ENCODE measurements at places on chromosomes 6 and 20. TPM values are rescaled to one million over a fixed set of nuclear protein-coding genes. Genes with fewer than 3 reads are reported as not detected.

DNA sequence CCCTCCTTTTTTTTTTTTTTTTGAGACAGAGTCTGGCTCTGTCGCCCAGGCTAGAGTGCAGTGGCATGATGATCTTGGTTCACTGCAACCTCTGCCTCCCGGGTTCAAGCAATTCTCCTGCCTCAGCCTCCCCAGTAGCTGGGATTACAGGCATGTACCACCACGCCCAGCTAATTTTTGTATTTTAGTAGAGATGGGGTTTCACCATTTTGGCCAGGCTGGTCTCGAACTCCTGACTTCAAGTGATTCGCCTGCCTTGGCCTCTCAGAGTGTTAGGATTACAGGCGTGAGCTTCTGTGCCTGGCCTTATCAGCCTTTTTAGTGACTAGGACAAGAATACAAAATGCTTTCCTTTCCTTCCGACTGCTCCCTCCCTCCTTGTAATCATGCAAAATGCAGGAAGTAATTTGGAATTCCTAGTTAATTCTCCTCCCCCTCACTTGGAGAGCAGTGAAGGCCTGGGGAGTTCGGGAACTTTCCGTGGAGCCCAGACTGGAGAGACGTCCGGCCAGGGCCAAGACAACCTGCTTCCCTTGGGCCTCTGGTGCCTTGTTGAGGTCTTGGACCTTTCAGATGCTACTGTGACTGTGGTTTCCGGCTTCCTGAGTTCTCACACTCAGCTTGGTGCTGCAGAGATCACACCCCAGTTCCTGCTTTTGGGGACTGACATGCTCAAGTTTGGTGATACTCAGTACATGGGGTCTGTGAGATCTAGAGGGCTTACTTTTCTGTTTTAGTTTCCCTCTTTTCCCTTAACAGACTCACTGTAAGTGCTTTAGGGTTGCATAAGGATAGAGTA lies 3.9 kb upstream of the PHF20 start:
- peak; percentile 66 for DNase-seq

- DNase-seq: no peak
These were observed 214.2 kb downstream of the COL19A1 start for GRCh38 chr6:70080443-70081070.

GRCh38 chr6:32375739-32376529 lies 4.2 kb upstream of the TSBP1 start:
- no peak for DNase-seq

GRCh38 chr6:3596766-3597165 lies 139.9 kb upstream of the SLC22A23 start:
- DNase-seq: no peak

GRCh38 chr6:80789912-80790570 lies 683.6 kb downstream of the BCKDHB start:
- no peak for DNase-seq

- no peak for DNase-seq
These were observed 262.2 kb upstream of the TAB2 start for GRCh38 chr6:149055195-149055899.

- DNase-seq: no peak
These were observed 87.3 kb downstream of the PPP1R14C start for GRCh38 chr6:150230164-150230561.

GRCh38 chr20:10568032-10568431 lies 105.8 kb downstream of the JAG1 start:
- DNase-seq: no peak

DNA sequence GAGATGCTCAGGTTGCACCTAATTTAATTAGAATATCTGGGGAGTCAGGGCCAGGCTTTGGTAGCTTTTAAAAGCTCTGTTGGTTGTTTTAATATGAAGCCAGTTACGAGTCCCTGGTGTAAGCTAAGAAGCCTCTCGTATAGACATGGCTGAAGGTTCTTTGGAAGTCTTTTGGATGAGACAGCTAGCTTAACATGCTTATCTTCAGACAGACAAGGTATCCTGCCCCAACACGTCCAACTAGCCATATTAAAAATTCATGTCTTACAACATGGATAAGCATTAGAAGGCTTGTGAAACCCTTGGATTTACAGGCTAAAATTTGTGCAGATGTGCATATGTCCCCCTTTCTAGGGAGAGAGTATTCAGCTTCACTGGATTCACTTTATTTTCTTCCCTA lies 105.7 kb upstream of the KCNK16 start:
- DNase-seq: no peak

DNA sequence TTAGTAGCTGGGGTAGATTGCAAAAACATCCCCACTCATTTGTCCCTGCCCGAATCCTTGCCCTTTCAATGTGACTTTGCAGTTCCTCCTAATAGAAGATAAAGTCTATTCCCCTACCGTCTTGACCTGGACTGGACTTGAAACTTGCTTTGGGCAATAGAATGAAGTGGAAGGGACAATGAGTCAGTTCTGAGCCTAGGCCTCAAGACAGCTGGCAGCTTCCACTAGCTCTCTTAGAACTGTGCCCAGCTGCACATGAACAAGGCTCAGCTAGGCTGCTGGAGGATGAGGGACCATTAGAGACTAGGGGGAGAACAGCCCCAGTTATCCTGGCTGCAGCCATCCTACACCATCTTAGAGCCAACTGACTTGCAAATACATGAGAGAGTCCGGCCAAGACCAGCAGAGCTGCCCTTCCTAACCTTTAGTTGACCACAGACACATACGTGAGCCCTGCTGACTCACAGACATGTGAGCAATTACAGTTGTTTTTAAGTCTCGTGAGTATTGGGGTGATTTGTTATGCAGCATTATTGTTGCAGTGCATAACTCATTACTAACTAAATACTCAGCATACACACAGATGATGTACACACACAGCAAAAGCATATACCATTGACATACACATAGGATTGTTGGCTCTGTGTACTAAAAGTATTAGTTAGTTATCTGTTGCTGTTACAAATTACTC lies 105.5 kb downstream of the DHX35 start:
- DNase-seq: no peak

- DNase-seq: no peak
These were observed 742 bp downstream of the TBCC start for GRCh38 chr6:42745083-42745639.

DNA sequence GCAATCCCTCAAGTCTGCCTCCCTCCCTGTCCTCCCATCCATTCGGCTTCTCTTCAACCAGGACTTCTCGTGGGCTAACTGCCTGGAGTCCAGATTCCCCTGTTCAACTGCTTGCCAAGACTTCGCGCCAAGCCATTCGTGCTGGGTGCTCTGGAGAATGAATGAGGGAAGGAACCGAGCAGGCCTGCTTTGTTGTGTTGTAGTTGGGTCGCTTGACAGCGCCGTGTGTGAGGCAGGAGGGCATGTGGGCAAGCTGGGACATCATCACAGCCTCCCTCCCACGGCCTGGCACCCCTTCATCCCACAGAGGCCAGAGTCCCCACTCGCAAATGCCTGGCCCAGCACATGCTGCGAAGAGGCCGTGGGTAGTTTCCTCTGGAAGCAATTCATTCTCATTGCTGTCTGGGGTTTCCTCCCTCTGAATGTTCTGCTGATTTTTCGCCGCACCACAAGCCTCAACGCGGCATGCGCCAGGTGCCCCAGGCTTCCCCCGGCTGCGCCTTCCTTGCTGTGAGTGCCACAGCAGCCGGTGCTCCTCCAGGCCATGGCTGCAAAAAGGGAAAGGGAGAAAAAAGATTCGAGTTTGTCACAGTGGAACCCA lies 336.0 kb downstream of the QKI start:
- DNase-seq: no peak

GRCh38 chr6:7171119-7171518 lies 63.4 kb downstream of the RREB1 start:
- DNase-seq: no peak

GRCh38 chr6:121285041-121285440 lies 49.2 kb downstream of the TBC1D32 start:
- DNase-seq: no peak

GRCh38 chr6:128208851-128209580 lies 308.2 kb upstream of the THEMIS start:
- no peak for DNase-seq

DNA sequence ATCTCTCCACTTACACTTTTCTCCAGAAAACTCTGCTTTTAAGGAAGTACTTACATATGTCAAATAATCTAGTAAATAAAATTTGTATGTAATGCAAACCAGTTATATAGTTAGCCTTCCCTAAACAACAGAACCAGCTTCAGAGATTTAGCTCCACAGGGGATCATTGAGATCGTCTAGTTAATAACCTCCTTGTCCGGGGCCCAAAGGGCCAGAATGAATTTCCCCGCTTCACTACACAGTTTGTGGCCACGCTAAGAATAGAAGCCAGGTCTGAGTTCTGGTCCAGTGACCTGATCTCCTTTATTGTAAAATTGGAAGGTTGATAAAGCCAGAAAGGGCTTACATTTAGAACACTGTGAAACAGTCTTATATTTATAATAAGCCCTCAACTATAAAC lies 245.2 kb downstream of the TPBG start:
- DNase-seq: no peak

DNA sequence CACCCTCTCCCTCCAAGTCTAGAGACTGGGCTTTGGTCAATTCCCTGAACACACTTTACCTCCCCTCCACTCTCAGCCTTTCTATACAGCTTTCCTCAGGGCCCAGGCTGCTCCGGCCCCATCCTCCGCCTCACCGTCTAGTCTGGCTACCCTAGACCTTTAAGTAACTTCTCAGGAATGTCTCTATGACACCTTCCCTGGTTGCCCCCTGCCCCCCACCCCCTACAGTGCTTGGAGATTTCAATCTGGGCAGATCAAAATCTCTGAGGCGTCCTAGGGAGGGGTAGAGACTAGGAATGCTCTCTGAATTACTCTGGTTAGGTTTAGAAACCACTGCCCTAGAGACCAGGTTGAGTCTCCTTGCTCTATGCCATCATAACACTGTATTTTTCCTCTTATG lies 6.1 kb downstream of the UBE2J1 start:
- DNase-seq: no peak

- no peak for DNase-seq
These were observed 5.9 kb downstream of the NUDT3 start for GRCh38 chr6:34386316-34387137.

DNA sequence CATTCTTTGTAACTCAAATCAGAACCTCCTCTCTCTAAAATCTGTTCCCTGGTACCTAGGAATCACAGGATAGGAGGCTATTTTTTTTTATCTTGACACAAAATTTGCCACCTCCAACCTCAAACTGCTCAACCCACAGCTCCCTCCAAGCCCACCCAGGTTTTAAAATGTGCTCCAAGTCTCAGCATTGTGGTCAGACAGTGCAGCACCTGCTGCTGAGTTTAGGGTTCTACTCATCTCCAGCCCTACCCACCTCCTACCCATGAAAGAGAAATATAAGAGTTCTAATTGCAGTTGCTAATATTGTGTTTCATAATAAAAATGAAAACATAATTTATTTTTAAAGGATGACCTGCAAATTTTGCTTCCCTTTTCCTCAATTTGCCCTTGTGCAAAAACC lies 496.5 kb downstream of the MAFB start:
- no peak for DNase-seq

DNA sequence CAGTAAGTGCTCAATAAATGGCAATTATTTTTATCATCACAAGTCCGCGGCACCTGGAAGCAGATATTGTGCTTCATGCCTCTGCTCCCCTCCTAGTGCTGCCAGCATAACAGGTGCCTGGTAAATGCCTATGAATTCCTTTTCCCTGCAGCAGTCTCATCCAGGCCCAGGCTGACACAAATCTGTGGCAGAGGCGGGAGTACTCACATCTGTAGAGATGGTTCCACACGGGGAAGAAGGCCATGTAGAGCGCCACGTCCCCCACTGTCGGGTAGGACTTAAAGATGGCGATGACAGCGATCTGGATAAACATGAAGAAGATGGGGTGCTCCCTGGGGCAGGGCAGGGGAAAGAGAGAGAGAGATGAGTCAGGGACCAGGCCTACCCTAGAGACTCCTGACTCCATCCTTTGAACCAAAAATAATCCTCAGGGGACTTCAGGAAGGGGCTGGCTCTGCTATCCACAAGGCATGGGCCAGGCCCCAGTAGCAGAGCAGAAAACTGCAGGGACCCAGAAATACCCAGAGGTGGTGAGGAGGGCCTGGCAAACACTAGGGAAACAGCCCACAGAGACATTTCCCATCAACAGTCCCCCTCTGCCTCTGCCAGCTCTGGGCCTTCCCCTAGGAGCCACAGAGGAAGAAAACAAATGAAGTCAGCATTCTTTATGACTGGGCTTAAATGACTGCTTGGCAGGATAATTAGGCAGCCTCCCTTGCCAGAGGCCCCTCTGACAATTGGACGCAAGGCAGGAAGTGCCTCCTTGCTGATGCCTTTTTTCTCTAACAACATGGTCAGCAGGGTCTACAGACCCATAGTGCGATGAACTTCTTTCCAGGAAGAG lies 23.0 kb downstream of the MAP1LC3A start:
- peak; percentile 42 for DNase-seq

DNA sequence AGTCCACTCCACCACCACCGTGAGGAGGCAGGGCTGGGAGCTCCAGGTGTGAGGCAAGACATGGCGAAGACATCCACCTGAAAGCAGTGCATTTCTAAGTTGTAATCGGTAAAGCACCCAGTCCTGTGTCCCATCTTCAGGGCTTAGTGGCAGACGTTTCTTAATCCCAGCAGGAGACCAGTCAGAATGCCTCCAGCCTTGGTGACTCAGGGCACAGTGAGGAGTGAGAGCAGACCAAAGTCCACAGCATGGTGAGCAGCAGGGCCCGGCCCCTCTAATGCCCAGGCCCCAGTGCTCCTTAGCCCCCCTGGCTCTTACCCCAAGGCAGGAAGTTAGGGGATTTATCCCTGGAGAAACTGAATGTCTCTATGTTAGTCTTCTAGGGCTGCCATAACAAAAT lies 183.9 kb downstream of the SYNDIG1 start:
- DNase-seq: no peak

DNA sequence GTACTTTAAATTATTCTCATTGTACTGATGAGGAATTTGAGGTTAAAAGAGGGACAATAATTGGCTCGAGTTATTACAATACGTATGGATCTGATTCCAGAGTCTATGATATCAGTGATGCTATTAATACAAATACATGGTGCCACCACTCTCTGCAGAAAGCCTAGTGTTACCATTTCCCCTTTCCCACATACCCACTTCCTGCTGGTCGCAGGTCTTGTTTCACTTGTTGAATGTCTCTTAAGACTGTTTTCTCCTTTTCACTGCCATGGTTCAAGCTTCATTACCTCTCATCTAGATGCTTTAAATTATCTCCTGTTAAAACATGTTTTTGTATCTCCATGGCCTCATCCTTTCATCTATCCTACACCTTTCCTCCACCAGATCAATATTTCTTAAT lies 62.0 kb downstream of the FHL5 start:
- no peak for DNase-seq

GRCh38 chr6:63066055-63066704 lies 145.1 kb upstream of the FKBP1C start:
- DNase-seq: no peak

- peak; percentile 83 for DNase-seq
These were observed 40.8 kb upstream of the FOXP4 start for GRCh38 chr6:41505122-41506049.

- DNase-seq: no peak
These were observed 67.1 kb downstream of the GFOD1 start for GRCh38 chr6:13420269-13420668.

The PRRT1 gene
- 1.0 TPM for total RNA-seq

The LGSN gene
- not detected for total RNA-seq

The GHRH gene
- total RNA-seq: 0.93 TPM

The MMP24 gene
- total RNA-seq: 0.25 TPM

The ZFP57 gene
- total RNA-seq: not detected

The LY6G6F gene
- total RNA-seq: not detected

The RIPPLY2 gene
- not detected for total RNA-seq

The CGA gene
- total RNA-seq: not detected

The ESR1 gene
- total RNA-seq: 1.6 TPM

The SAMD3 gene
- total RNA-seq: not detected

The LSM2 gene
- 19.4 TPM for total RNA-seq

The PGC gene
- not detected for total RNA-seq

The QKI gene
- 449 TPM for total RNA-seq

Data from left ventricle myocardium inferior (tissue), 1 donor.